ENCODE measurements at places on chromosomes 16 and 17. TPM values are rescaled to one million over a fixed set of nuclear protein-coding genes. Genes with fewer than 3 reads are reported as not detected.

NUPR1 gene
- 11.2 TPM for total RNA-seq

MPRIP gene
- total RNA-seq = 349 TPM

ST3GAL2 gene
- 24.9 TPM for total RNA-seq

CCT6B gene
- 1.4 TPM for total RNA-seq

KIF19 gene
- 0.05 TPM for total RNA-seq

DUXB gene
- not detected for total RNA-seq

INCA1 gene
- 1.9 TPM for total RNA-seq

TAC4 gene
- not detected for total RNA-seq

GPR139 gene
- total RNA-seq = not detected

KCNJ16 gene
- total RNA-seq = 0.21 TPM

IRX6 gene
- total RNA-seq = not detected

SCARF1 gene
- total RNA-seq = 0.23 TPM

NOXO1 gene
- 0.38 TPM for total RNA-seq

CRYM gene
- total RNA-seq = 2.1 TPM

DNAI2 gene
- not detected for total RNA-seq

KRTAP2-2 gene
- not detected for total RNA-seq

Measured in A549 treated with Mapracorat at 1 μM for 4 hours (cell line).